ENCODE measurements at places on chromosomes 6 and 20.

- peak; percentile 82 for DNase-seq
Observed at GRCh38 chr6:28136585-28137504, 4.8 kb upstream of the ZKSCAN8 start.

GRCh38 chr20:17852323-17852722 is 116.3 kb downstream of the SNX5 start:
- no peak for DNase-seq

DNA sequence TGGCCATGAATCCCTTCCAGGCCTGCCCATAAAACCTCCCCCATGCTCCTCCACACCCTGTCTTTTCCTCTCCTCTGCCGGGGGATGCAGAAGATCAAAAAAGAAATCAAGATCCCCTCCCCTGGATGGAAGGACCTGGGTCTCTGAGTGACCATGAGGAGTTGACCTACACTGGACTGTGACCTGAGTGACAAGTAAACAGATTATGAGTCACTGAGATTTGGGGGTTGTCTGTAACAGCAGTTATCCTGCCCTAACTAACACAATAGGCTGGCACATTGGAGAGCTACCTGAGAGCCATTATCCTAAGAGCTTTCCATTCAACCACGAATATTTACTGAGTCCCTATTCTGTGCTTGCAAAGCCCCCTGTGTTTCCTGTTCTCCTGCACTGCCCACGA is 28.4 kb upstream of the SIRPA start:
- DNase-seq, result no peak

GRCh38 chr20:63765902-63766301 is 26.3 kb downstream of the SLC2A4RG start:
- no peak for DNase-seq

DNA sequence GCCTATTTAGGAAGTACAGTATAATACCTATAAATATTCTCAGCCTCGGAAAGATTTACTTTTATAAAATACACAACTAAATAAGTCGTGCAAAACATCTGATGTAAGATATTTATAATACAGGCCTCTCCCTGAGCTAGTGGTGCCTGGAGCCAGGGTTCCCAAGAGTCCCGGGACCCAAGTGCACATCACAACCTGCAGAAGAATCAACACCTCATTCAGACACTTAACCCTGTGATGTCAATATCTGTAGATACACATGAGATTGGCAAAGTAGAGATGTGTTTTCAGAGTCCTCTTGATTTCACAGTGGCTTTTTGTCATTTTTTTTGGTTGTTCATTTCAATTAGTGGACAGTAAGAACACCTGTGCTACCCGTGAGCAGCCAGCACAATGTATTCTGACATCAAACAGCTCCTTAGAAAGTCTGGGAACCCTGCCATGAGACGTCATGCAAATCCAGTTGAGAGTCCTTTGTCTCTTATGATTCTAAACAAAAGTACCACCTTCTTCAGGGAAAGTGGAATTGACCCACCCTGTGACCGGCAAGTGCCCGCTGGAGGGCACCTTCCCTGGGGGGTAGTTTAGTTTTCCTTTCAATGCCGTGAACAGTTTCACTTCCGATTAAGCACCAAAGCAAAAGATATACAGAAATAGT is 101.6 kb downstream of the DACT2 start:
- DNase-seq, result no peak

- DNase-seq, result peak; percentile 35
Observed at GRCh38 chr6:56230976-56231566, 16.3 kb downstream of the COL21A1 start.

DNA sequence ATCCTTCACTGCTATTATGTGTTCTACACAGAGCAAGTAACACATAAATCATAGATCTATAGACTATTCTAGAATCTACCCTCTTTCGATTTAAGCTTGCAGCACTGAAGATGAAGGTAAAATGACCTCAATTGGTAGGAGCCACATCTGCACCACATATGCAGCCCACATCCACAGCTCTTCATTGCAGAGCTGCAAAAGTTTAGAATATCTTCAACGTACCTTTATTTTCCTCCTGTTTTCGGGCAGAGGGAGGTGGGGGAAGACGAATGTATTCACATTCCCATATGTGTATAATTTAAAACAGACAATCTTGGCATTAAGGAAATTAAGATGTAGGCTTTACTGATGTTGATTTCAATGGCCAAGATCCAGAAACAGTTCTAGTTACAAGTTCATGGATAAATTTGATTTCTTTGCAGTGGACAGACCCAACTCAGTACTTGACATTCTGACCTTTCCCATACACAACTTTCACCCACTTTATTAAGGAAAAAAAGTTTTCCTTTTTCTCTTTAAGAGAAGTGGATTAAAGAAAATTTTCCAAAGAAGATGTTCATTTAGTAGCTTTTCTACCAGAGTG is 14.0 kb downstream of the EPB41L2 start:
- no peak for DNase-seq

DNA sequence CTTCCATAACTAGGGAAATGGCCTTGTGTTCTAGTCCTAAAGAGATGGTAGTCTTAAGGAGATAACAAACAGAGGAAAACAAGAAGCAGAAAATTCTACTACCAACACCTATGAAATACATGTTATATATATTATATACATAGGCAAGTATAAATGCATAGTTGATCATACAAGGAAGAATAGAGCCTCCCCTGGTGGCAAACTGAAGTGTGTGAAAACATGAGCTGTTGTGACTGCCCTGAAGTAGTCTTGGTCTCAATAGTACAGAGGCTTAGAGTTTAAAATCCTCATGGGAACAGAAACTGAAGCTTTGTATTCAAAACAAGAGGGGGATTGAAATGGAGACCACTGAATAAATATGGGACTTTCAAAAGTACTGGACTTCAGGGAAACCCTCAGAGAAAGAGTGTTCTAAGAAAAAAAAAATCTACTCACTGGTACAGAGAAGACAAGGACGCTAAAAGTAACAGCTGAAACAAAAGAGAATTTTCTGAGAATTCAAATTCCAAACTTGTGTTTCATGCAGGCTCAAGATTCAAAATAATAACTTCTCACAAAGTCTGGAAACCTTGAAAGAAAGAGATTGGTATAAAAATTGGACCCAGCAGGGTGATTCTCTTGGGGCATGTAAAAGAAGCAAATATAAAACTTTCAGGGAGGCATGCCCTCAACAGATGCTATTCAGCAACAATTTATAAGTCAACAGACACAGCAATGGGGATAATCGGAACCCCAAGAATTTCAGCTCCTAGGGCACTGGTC is 59.7 kb upstream of the SAMD3 start:
- DNase-seq, result no peak

GRCh38 chr6:157706883-157707282 is 116.2 kb upstream of the SNX9 start:
- no peak for DNase-seq

DNA sequence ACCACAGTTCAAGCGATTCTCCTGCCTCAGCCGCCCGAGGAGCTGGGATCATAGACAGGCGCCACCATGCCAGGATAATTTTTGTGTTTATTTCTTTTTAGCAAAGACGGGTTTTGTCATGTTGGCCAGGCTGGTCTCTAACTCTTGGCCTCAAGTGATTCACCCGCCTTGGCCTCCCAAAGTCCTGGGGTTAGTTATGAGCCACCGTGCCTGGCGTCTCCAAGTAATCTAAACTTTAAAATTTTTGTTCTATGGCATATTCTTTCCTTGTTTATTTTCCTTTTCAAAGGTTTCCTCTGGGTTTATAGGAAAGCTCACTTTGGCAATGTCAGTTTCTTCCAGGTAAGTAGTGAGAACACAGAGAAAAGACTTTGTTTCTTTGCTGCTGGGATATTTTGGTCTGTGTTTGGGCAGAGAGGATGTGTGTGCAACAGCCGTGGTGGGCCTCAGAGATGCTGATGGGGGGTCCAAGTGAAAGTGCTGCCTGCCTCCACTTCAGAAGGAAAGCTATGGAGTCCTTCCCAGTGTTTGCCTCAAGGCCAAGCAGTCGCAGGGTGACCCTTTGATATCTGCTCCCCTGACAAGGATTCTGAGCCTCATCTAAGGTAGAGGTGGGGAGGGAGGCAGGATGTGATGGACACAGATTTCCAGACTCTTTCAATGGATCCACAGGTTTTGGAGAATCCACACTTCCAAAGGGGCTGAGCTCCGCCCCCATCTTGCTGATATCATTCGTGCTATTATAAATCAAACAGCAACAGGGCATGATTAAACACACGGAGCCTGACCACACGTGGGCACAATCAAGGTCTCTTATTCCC is 2.3 kb downstream of the LRP11 start:
- no peak for DNase-seq

DNA sequence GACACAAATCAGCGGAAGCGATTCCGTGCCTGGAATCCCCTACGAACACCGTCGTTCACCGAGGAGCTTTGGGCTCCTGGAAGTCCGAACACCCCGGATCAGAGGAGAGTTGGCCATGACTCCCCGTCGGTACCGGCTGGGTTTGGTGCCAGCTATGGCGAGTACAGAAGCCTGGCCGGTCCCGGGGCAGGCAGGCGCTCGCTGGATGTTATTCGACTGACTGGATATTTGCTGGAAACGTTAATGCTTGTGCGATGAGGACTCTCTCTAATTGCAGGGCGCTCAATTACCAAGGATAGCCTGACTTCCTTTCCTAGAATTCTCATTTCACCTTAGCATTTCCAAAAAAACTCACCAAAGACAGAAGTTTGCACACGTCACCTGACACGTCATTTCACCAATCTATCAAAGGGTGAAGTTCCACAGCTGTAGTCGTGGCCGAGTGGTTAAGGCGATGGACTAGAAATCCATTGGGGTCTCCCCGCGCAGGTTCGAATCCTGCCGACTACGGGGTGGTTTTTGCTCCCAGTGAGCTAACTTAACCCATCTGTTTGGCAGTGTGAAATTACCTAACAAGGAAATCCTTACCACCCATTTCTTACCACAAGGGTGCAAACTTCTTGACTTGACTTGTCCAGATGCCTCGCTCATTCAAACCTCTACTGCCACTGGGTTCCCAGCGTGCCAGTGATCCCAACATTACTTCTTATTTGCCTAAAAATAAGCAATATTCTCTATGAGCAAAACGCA is 22.7 kb upstream of the ZNF184 start:
- DNase-seq, result peak; percentile 82

DNA sequence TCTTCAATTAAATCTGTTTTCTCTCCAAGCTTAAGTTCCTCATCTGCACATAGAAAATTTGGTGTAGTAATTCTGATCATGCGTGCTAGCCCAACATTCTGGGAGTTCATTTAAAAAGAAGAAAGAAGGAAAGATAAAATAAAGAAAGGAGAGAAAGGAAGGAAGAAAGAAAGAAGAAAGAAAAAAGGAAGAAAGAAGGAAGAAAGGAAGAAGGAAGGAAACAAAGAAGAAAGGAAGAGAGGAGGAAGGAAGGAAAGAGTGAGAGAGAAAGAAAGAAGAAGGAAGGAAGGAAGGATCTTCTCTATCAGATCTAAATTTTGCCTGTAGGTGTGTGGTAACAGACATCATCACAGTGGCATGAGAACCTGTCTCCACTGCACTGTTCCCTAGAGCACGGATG is 16.2 kb downstream of the SLPI start:
- no peak for DNase-seq

GRCh38 chr6:63864061-63864460 is 228.5 kb downstream of the PHF3 start:
- no peak for DNase-seq

GRCh38 chr6:134057478-134057877 is 5.1 kb upstream of the SLC2A12 start:
- DNase-seq, result no peak

GRCh38 chr20:59575216-59575615 is 29.1 kb upstream of the PHACTR3 start:
- no peak for DNase-seq

GRCh38 chr20:47133809-47134456 is 222.6 kb downstream of the ZMYND8 start:
- DNase-seq, result no peak

DNA sequence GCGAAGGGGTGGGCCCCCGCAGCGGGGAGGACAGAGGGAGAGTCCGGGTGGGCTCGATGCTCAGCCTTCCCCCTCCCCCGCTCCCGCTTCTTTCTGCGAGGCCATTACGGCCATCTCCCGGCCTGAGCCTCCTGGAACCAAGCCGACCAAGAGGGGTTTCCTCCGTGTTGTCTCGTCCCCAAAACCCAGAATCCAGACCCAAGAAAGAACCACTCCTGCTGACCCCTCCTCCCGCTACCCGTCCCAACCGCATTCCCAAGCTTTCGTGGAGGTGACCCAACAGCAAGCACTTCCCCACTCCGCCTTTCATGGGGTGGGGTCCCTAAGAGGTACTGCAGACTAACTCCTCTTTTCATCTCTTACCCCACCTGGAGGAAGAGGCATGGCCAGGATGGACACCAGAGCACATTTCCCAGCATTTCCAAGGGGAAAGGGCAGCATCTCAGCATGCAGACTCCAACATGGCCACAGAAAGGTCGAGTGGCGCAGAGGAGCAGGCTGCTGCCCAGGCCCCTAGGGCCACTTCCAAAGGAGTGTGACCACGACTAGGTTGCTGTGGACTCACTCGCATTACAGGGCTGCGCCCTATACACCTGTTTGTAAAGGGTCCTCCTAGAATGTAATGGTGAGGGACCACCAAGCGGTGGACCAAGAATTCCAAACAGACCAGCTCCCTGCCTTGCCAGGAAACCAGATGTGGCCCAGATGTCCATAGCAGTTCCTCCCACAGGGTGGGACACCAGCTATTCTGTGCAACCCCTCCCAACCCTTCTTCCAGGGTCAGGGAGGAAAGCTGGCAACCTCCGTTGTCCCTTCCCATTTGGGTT is 53.4 kb downstream of the MRPL14 start:
- DNase-seq, result no peak

DNA sequence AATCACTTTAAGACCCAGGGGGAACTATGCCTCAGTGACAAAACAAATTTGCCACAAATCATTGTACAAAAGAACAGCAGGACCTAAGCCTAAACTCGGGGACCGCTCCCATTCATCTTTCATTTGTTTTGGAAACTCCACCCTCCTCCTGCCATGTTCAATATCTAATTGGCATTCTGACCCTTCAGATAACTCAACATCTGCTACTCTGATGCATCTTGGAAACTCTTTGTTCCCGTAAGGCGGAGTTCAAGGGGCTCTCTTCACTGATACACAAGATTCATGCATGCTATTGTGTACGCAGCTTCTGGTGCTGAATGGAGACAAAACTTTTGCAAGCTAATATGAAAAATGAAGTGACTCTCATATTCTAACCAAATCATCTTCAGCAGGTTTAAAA is 187.6 kb downstream of the ZFP64 start:
- no peak for DNase-seq

GRCh38 chr20:19764207-19764606 is 6.1 kb downstream of the RIN2 start:
- no peak for DNase-seq

GRCh38 chr6:124055963-124056362 is 252.3 kb downstream of the NKAIN2 start:
- DNase-seq, result no peak

DNA sequence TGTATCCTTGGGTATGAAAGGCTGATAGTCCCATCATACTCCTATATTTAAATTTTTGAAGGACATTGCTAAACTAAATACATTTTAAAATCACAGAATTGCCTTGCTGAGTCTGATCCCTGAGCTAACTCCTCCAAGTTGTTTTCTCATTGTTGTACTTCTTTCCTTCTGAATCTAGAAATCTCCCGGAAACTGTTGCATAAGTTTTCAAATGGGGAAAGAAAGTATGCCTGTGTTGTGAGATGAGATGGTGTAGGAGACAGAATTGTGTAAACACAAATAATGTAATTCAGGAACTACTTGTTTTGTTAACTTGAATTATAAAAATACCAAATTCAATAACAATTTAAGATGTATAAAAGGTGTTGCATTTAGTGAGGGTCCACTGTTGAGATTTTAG is 7.3 kb downstream of the PNRC1 start:
- no peak for DNase-seq

All from COLO829 (cell line).